ENCODE measurements at places on chromosomes 7 and 10. TPM values are rescaled to one million over a fixed set of nuclear protein-coding genes. Genes with fewer than 3 reads are reported as not detected.

DNA sequence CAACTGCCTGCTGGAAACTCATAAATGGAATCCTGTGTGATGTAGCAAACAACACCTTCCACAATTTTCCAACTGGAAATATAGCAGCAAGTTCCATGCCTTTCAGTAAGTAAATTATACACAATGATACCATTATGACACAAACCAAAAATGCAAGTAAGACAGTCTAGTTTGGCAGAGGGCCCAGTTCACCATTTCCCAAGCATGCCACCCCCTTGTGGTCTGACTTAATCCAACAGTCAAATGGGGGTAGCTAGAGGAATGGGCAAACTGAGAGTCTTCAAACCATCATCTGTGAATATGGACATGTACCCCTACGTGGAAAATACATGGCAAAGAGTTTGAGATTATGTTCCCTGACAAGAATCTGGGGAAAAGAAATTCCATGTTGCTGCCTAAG lies 137.6 kb upstream of the VWC2 start:
- H3K27ac ChIP-seq: no peak overlapping the region
- no peak for DNase-seq
- H3K36me3 ChIP-seq: no peaks in the 10 kb centered on the region
- no peaks in the 10 kb centered on the region for H3K27me3 ChIP-seq
- H3K4me3 ChIP-seq: no peak overlapping the region

The DGKI gene
- 4.4 TPM for total RNA-seq

The NOS3 gene
- 78.6 TPM for total RNA-seq

DNA sequence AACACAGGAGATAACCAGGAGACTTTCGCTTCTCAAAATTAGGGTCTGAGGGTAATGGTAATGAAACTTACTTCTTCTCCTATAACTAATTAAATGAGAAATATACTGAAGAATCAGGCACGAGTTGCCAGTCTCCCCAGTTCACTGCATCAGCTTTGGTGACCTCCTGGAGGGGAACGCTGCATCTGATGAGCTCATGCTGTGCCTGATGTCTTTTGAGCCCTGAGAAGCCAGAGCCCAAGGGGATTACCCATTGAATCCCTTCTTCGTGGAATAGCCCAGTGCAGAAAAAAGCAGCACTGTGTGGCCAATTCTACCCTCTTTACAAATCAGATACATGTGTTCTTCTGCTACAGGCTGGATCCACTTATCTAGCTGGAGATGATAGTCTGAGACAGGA lies 45.1 kb downstream of the CYP2C9 start:
- H3K27ac ChIP-seq: no peak overlapping the region
- H3K36me3 ChIP-seq: no peaks in the 10 kb centered on the region
- H3K4me3 ChIP-seq: no peak overlapping the region

The SKAP2 gene
- total RNA-seq: 7.8 TPM

GRCh38 chr7:27615420-27616185 lies 47.1 kb downstream of the HIBADH start:
- H3K27me3 ChIP-seq: no peaks in the 10 kb centered on the region
- no peak for DNase-seq
- no peaks in the 10 kb centered on the region for H3K4me1 ChIP-seq
- no peak overlapping the region for H3K27ac ChIP-seq
- H3K4me3 ChIP-seq: no peak overlapping the region

The POLR2J2 gene
- total RNA-seq: 1.4 TPM

The ABCC2 gene
- total RNA-seq: 0.15 TPM

Measured in right atrium auricular region (tissue), 2 donors.